Fibroblast of skin of abdomen (primary cell): ENCODE measurements at places on chromosomes 7 and 10.
A peak's percentile ranks its signal among the peaks of the same experiment; 100 is the strongest.

DNA sequence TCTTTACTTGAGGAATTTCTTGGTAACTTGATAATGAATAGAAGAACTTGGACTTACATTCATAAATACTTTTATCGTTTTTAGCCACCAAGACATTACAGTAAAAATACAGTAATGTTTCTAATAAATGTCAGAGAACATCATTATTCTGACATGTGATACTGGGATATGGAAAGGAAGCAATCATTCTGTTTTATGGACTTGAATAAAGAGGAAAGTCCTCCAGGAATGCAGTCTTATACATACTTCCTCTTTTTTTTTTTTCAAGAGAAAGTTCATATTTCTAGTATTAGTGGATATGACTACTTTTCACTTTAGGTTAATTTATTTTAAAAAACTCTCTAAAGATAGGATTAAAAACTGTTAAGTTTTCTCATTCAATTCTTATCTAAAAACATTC lies 220.0 kb upstream of the SEMA3C start:
- peak; percentile 21 for DNase-seq

- DNase-seq = no peak
These were observed 202.8 kb downstream of the RAPGEF5 start for GRCh38 chr7:22154143-22154529.

DNA sequence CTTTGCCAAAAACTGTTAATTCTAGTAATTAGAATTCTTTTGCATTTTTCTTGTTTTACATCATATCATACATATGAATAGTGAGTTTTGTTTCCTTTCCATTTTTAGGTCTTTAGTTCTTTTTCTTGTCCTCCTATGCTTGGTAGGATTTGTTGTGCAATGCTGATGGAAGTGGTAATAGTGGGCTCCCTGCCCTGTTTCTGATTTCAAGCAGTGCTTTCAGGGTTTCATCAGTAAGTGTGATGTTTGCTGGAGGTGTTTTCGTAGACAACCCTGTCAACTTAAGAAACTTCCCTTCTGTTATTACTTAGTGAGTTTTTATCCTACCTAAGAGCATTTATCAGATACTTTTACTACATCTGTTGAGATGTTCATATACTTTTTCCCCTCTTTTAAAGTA lies 50.5 kb downstream of the CSGALNACT2 start:
- DNase-seq = peak; percentile 37

GRCh38 chr7:88318196-88318595 lies 11.5 kb upstream of the STEAP4 start:
- no peak for DNase-seq

DNA sequence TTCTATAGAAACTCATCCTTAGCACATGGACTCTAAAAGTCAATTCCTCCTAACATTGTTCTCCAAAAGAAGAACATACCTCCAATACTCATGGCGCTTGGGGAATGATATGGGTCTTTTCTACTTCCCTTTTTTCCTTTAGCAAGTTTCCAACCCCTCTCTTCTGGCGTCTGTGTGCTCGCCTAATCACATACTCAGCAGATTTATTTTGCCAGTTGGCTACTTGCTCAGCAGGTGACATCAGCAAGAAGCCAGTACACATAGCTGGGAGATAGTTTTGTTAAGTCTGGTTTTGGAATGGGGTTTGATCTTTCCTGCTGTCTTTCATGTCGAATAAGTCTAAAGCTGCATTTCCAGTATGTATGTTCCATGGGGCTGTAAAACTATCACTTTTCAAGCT lies 193.8 kb downstream of the POM121L12 start:
- DNase-seq = no peak

- DNase-seq = no peak
These were observed 140.5 kb downstream of the TWIST1 start for GRCh38 chr7:18976715-18977471.

- peak; percentile 42 for DNase-seq
These were observed 64.2 kb downstream of the PRLHR start for GRCh38 chr10:118531105-118531852.

- no peak for DNase-seq
These were observed 72.5 kb downstream of the C10orf143 start for GRCh38 chr10:130038019-130038555.
